ENCODE measurements at places on chromosomes 7 and 10. TPM values are rescaled to one million over a fixed set of nuclear protein-coding genes. Genes with fewer than 3 reads are reported as not detected.

GRCh38 chr7:83476511-83477050 lies 172.4 kb downstream of the SEMA3E start:
- no peak overlapping the region for H3K27ac ChIP-seq
- DNase-seq: no peak
- H3K4me1 ChIP-seq: no peaks in the 10 kb centered on the region
- no peaks in the 10 kb centered on the region for H3K36me3 ChIP-seq
- H3K27me3 ChIP-seq: no peaks in the 10 kb centered on the region
- H3K4me3 ChIP-seq: no peak overlapping the region

DNA sequence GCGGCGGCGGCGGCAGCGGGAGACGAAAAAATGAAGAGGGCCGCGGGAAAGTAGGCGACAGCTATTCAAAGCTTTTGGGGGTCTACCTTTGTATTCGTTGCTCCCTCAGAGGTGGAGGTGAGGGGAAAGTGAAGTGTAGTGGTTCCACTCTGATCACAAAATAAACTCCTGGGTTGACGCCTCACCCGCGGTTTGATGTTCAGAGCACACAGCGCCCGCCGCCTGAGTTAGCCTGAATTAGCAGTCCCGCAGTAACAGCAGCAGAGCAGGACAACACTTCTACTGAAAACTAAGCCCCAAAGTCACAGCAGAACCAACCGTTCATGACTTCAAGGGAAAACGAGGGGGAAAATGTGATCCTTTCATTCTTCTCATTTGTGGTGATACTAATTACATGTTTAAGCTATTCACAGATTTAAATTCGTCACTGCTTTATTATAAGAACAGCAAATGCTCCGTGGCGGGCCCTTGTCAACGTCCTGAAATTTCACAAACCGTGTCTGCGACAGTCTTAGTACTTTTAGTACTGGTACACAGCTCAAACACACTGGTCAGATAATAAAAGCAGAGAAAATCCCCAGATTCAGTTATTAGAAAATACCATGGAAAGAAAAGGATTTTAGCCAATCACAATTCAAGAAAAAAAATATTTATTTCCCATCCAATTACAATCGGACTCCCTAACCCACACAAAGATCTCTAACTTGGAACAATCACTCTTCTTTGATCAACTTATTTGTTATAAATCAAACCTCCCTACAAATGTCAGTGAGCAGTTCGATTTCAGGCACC lies 563 bp upstream of the JMJD1C start:
- peak overlapping the region; percentile 92 for H3K27ac ChIP-seq
- H3K27me3 ChIP-seq: no peaks in the 10 kb centered on the region
- peak overlapping the region; percentile 97 for H3K4me3 ChIP-seq

GRCh38 chr10:19895500-19895899 lies 79.3 kb downstream of the PLXDC2 start:
- H3K36me3 ChIP-seq: no peaks in the 10 kb centered on the region
- H3K4me1 ChIP-seq: no peaks in the 10 kb centered on the region
- H3K27ac ChIP-seq: no peak overlapping the region
- DNase-seq: no peak

DNA sequence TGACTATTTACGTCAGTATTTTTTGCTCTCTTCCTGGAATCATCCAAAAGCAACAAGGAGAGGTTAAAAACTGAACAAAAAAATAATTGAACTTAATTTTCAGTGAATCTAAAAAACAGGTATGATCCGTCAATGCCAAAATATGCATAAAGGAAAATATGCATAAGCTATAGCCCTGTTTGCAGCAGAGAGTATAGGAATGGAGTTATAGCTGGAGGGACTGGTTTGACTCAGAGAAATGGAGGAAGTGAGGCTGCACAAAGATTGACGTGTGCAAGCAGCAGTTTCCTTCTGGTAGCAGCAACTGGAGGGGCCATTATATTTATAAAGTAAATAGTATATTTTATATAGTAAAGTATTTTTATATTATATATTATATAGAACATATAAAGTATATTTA lies 37.1 kb downstream of the GNG11 start:
- H3K27ac ChIP-seq: no peak overlapping the region
- no peaks in the 10 kb centered on the region for H3K27me3 ChIP-seq
- no peaks in the 10 kb centered on the region for H3K36me3 ChIP-seq
- DNase-seq: no peak
- H3K4me1 ChIP-seq: peaks cover 2% of the 10 kb centered on the region

- no peaks in the 10 kb centered on the region for H3K36me3 ChIP-seq
- H3K27me3 ChIP-seq: peaks cover 14% of the 10 kb centered on the region
- peak; percentile 70 for DNase-seq
- no peak overlapping the region for H3K27ac ChIP-seq
- peak overlapping the region; percentile 79 for H3K4me3 ChIP-seq
Observed at GRCh38 chr7:151448261-151449252, 8.6 kb upstream of the CRYGN start.

DNA sequence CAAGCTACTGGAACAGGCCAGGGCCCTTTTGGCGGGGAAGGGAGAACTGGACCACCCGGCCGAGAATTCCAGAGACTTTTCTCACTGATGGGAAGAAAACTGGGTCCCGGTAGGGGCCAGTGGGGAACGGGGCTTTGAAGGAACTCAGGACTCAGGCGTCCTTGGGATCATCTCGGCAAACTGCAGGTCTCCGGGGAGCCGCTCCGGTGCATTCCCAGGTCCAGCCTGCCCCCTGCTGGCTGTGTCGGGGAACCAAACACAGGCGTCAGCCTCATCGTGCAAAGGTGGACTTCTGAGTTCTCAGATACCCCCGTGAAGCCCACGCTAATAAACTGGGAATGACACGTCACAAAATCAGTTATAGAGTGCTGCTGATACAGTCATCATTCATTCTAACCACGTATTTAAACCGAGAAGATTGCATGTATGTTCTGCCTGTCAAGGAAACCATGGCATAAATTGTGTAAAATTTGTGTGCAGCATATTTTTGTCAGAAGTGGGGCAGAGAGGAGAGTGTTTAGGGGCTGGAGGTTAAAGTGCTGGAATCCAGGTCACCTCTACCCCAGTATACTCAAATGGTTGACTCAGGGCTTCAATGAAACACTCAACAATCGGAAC lies 76.1 kb upstream of the CPXM2 start:
- peaks cover 4% of the 10 kb centered on the region for H3K4me1 ChIP-seq
- H3K27ac ChIP-seq: no peak overlapping the region
- H3K4me3 ChIP-seq: no peak overlapping the region
- peaks cover 60% of the 10 kb centered on the region for H3K27me3 ChIP-seq
- H3K36me3 ChIP-seq: no peaks in the 10 kb centered on the region

DNA sequence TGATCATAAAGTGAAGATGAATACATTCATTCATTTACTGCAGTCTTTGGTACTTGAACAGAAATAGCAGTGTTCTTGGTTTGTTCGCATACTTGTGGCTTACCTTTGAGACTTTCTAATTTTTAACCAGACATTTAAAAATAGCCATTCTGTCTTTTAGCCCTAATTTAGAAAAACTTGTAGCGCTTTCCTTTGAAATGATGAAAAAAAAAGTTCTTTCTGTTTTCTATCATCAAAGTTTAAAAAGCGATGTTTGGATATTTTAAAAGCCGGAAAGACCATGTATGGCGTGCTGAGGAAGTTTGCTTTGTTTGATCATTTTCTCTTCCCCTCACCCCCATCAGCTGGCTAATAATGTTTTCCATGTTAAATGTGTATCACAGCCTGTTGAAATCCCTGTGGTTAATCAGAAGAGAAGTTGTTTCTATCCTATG lies 116.3 kb downstream of the CUX1 start:
- H3K27ac ChIP-seq: peak overlapping the region; percentile 56
- no peak for DNase-seq
- no peaks in the 10 kb centered on the region for H3K27me3 ChIP-seq
- peaks cover 7% of the 10 kb centered on the region for H3K36me3 ChIP-seq
- peak overlapping the region; percentile 74 for H3K4me3 ChIP-seq

- peaks cover 31% of the 10 kb centered on the region for H3K4me1 ChIP-seq
- H3K4me3 ChIP-seq: no peak within 1 kb of the TSS
- peaks cover 22% of the 10 kb centered on the region for H3K27me3 ChIP-seq
- H3K36me3 ChIP-seq: no peaks in the 10 kb centered on the region
Observed at GRCh38 chr7:41702635-41703371, at the start of gene INHBA. TSS of gene INHBA (minus strand) at chr7:41703090. CDS start at chr7:41700374, 2,716 bp downstream.

GRCh38 chr7:3942816-3943745 lies 642.0 kb downstream of the SDK1 start:
- no peaks in the 10 kb centered on the region for H3K4me1 ChIP-seq
- H3K4me3 ChIP-seq: no peak overlapping the region
- no peak overlapping the region for H3K27ac ChIP-seq
- H3K36me3 ChIP-seq: no peaks in the 10 kb centered on the region

- H3K4me3 ChIP-seq: no peak overlapping the region
- peaks cover 11% of the 10 kb centered on the region for H3K27me3 ChIP-seq
- no peak for DNase-seq
- no peaks in the 10 kb centered on the region for H3K36me3 ChIP-seq
- no peak overlapping the region for H3K27ac ChIP-seq
Observed at GRCh38 chr10:132103116-132103910, 37.6 kb downstream of the JAKMIP3 start.

DNA sequence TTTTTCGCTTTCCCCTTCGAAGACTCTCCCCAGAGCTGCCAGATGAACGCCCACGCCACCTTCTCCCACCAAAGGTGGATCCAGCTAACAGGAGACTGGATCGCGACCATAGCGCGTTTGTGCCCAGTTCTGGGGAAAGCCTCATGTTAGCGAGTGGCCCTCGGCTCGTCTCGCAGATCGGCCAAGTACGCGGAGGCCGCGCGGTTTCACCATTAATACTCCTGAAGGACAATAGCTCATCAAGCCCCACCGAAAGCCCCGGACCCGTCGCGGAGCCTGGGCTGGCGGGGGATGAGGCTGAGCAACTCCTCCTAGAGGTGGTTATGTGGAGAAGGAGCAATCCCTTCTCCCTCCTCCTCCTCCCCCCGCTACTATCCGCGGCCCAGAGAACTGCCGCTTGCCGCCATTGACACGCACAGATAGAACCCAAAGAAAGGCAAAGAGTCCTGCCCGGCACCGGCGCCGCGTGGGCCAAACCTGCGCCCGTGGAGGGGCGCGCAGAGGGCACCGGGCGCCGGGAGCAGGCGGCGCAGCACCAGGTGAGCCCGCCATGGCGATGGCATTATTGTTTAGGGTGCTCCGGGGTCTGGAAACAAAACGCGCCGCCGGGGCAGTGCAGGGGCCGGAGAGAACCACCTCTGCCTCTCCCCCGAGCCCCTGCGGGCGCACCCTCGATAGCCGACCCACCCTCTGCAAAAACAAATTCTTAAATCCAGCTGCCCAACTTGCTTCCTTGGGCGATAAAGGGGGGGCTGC lies at the start of gene MACROH2A2:
Gene MACROH2A2 (plus strand): TSS at position 385 of the 756 bp plus-strand sequence. CDS start 22,813 bp downstream, outside the sequence.
- H3K4me3 ChIP-seq: peak within 1 kb of the TSS; percentile 50
- peaks cover 9% of the 10 kb centered on the region for H3K4me1 ChIP-seq
- DNase-seq: no peak
- peaks cover 44% of the 10 kb centered on the region for H3K27me3 ChIP-seq
- no peaks in the 10 kb centered on the region for H3K36me3 ChIP-seq

GRCh38 chr7:106050002-106050745 lies 61.9 kb downstream of the SYPL1 start:
- no peak overlapping the region for H3K27ac ChIP-seq
- no peaks in the 10 kb centered on the region for H3K27me3 ChIP-seq
- DNase-seq: no peak
- H3K4me1 ChIP-seq: peaks cover 35% of the 10 kb centered on the region

GRCh38 chr7:130887182-130887956 lies 153.4 kb upstream of the KLF14 start:
- H3K4me3 ChIP-seq: no peak overlapping the region
- H3K4me1 ChIP-seq: peaks cover 5% of the 10 kb centered on the region

DNA sequence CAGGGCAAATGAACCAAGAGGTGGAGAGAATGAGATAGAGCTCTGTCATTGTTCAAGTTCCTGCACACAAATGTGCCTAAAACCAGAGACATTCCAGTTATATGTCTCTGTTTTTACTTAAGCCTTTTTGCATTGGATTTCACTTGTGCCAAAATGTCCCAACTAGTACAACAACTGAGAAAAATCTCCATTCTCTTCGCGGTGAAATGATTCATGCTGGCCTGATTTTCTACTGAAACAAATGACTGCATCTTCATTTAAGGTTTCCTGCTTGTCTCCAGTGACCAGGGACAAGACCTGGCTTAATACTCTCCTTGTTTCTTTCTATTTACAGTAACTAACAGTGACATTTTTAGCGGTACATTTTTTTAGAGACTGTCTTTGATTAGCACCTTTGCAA lies 714.9 kb downstream of the KCNMA1 start:
- H3K27me3 ChIP-seq: no peaks in the 10 kb centered on the region
- no peaks in the 10 kb centered on the region for H3K36me3 ChIP-seq
- no peak overlapping the region for H3K27ac ChIP-seq

GRCh38 chr7:87498893-87499292 lies 23.4 kb upstream of the ABCB4 start:
- no peaks in the 10 kb centered on the region for H3K36me3 ChIP-seq
- H3K4me1 ChIP-seq: peaks cover 25% of the 10 kb centered on the region
- peak overlapping the region; percentile 77 for H3K27ac ChIP-seq

DNA sequence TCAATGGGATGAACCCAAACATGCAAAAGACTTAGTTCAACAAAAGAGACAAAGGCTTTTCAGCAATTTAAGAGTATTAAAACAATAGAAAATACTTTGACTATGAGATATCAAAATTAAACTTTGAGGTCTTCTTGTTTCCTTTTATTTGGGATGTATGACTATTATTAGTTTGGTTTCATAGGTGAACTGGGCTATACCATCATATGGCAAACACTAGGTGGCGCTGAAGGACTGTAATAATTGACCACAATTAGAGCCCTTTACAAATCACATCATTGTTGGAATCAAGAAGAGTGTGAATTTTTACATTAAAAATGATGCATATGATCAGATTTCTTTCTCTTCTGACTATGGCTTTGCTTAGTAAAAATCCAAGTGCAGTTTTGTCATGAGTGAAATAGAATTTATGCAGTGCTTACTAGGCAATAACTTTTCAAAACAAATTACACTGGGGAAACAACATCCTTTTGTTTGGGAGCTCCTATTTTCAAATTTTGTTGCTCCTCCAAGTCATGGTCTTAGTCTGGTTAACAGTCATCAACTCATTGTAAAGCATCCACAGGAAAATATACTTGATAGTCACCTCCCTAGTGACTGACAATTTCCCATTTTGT lies 14.7 kb upstream of the NXPH1 start:
- no peaks in the 10 kb centered on the region for H3K4me1 ChIP-seq
- DNase-seq: no peak
- H3K27ac ChIP-seq: no peak overlapping the region
- no peaks in the 10 kb centered on the region for H3K27me3 ChIP-seq
- H3K36me3 ChIP-seq: no peaks in the 10 kb centered on the region

Gene NUTM2B
- 0.80 TPM for total RNA-seq

Gene DNAH11
- total RNA-seq: 0.02 TPM

Gene CALHM3
- total RNA-seq: not detected

Gene PNLIPRP3
- not detected for total RNA-seq

Data from activated B cell treated with CpG ODN at 0.5 μM for 24 hours (primary cell).